ENCODE measurements at places on chromosomes 7 and 10.

GRCh38 chr7:45686441-45687184 lies 112.4 kb downstream of the ADCY1 start:
- DNase-seq = no peak

DNA sequence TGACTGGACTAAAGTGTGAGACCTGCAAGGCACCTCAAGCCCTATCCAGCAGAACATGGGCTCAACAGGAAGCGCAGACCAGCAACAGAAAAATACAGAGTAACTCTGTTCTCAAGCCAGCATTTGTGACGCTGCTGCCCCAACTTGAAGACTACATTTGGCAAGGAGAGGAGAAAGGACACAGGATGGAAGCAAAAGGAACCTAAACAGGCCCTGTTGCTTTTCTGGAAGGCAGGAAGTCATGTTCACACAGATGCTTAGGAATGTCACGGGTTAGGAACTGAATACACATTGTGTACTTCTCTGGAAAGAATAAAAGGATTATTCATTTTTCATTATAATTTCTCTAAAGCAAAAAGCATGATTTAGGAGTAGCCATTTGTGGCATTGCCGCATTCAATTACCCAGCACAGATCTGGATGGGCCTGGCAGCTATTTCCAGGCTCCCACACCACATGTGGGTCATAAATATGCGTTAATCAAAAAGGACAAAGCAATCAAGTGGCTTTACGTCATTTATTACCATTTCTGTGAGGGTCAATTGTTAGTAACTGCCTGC lies 19.8 kb upstream of the TOMM7 start:
- no peak for DNase-seq

- peak; percentile 95 for DNase-seq
Measured at GRCh38 chr7:34096198-34096651, 190.9 kb downstream of the BMPER start.

- DNase-seq = no peak
Measured at GRCh38 chr7:44217223-44217714, 16.5 kb downstream of the YKT6 start.

GRCh38 chr7:124649397-124650014 lies 116.1 kb downstream of the GPR37 start:
- no peak for DNase-seq

DNA sequence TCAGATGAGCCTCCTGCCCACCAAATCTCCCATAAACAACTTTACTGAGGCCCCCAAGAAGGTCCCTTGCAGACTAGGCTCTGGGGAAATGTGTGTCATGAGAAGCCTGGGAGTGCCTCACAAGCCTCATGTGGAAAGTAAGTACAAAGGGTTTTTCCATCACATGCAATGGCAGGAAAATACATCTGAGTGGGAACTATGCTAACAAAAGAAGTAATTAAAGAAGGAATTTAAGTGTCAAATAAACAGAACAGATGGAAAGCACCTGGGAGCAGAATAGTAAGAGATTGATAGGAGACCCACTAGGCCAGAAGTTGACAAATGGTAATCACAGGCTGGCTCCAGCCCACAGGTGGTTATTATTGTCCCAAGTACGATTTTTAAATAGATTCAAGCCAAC lies 20.5 kb downstream of the GSAP start:
- DNase-seq = no peak

- no peak for DNase-seq
Measured at GRCh38 chr7:64037095-64037494, 8.1 kb upstream of the ZNF727 start.

GRCh38 chr7:94249631-94250030 lies 145.1 kb upstream of the COL1A2 start:
- DNase-seq = no peak

- DNase-seq = no peak
Measured at GRCh38 chr7:36775061-36775620, 50.8 kb upstream of the AOAH start.

DNA sequence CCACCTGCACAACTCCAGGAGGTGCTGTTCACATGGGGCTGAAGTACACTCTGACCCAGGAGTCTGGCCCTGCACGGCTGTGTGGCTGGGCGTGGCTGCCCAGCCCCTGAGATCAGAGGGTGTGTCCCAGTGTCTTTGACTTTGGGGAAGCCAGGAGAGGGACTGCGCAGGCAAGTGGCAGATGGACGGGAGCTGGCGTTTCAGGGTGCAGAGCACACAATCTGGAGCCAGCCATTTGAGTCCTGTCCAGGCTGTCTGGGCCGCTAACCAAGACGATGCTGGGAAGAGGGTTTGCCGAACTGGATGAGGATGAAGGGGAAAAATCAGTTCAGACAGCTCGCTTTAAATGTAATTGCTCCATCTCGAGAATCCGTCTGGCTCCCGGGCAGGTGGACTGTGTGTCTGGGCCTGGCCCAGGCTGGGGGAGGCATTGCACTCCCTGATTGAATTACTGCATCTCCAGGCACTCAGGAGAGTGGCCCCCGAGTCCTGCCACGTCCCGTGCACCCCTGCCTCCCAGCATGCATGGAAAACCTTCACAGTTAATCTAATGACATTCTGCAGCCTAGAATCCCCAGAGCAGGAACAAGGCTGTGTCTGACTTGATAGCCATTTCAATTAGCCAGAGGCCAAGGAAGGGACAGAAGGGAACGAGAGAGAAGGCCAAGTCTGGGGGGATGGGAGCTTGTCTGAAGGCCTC lies 120.8 kb upstream of the NANOS1 start:
- DNase-seq = no peak

- DNase-seq = no peak
Measured at GRCh38 chr10:23994459-23995046, 214.4 kb upstream of the KIAA1217 start.

All from foreskin fibroblast (primary cell).